ENCODE measurements at places on chromosomes 11 and 22.

- H3K4me1 ChIP-seq: no peaks in the 10 kb centered on the region
- H3K4me3 ChIP-seq: no peak overlapping the region
- DNase-seq: no peak
- H3K36me3 ChIP-seq: no peaks in the 10 kb centered on the region
These were observed 63.6 kb upstream of the EP300 start for GRCh38 chr22:41028841-41029240.

DNA sequence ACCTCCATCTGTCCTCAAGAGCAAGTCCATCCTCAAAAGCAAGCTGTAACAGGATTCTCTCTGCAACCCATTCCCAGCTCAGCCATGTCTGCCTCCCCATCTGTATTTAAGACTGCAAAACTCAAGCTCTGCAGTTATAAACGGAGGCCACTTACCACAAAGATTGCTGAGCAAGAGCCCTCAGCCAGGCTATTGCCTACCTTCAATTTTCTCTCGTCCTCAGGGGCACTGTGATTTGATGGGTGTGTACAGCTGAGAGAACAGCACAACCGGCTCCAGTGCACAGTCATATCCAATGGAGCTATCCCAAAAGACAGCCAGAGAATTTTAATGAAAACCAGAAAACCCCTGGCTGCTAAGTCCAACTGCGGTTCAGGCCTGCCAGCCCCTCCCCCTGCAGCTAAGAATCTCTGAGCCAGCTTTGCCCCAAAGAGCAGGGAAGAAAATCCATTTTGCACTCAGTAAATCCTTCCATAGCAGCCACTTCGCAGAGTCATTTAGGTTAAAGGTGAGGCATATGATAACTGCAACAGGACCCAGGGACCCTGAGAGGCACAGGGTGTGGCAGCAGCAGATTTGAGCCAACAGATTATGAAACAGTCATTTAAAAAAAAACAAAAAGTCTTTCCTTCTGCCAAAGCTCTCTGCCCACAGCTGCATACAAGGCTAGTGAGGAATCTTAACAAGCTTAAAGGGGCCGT is 37.6 kb downstream of the RAB30 start:
- H3K27me3 ChIP-seq: no peaks in the 10 kb centered on the region
- H3K4me3 ChIP-seq: no peak overlapping the region
- no peak for DNase-seq
- peaks cover 36% of the 10 kb centered on the region for H3K4me1 ChIP-seq
- H3K36me3 ChIP-seq: peaks cover 12% of the 10 kb centered on the region

DNA sequence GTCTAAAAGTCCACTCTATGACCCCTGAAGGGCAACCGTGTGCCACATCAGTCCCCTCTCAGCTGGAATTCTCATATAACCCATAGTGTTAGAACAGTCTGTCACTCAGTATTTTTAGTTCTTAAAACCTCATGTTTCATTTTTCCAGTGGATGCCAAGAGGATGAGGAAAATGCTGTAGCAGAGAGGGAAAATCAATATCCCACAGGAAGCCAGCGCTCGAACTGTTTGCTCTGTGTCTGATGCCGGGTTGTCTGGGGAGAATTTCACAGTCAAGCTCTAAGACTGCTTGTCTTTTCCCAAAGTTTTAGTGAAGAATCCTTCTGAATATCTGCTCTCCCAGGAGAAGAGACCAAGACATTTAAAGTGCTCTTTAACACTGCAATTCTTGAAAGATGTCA is 360.9 kb downstream of the OPCML start:
- H3K27me3 ChIP-seq: no peaks in the 10 kb centered on the region
- no peak overlapping the region for H3K27ac ChIP-seq
- H3K4me3 ChIP-seq: no peak overlapping the region
- H3K4me1 ChIP-seq: no peaks in the 10 kb centered on the region
- DNase-seq: no peak

DNA sequence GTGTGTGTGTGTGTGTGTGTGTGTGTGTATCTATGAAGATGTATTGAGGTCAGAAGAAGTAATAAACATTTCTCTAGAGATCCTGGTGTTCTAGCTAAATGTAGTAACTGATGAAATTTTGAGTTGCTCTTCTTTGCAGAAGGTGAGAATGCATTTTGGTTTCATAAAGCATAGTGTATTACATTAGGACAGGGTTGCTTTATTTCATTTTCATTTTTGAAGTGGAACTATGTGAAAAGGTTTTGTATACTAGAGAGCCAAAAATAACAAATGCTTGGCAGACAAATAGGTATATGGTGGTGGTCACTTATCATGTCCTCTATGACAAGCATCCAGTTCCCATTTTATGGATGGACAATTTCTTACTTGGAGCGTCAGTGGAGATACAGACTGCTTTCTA is 99.0 kb downstream of the CASP12 start:
- H3K36me3 ChIP-seq: peaks cover 2% of the 10 kb centered on the region
- DNase-seq: no peak
- H3K4me1 ChIP-seq: peaks cover 36% of the 10 kb centered on the region
- peak overlapping the region; percentile 53 for H3K4me3 ChIP-seq
- H3K27me3 ChIP-seq: no peaks in the 10 kb centered on the region
- peak overlapping the region; percentile 79 for H3K27ac ChIP-seq

- no peak for DNase-seq
- H3K27ac ChIP-seq: no peak overlapping the region
- no peak overlapping the region for H3K4me3 ChIP-seq
- H3K27me3 ChIP-seq: peaks cover 40% of the 10 kb centered on the region
- H3K36me3 ChIP-seq: no peaks in the 10 kb centered on the region
These were observed 5.7 kb upstream of the SULT4A1 start for GRCh38 chr22:43867839-43868635.

GRCh38 chr11:92911478-92911877 is 58.0 kb upstream of the MTNR1B start:
- H3K36me3 ChIP-seq: no peaks in the 10 kb centered on the region
- no peaks in the 10 kb centered on the region for H3K27me3 ChIP-seq
- no peaks in the 10 kb centered on the region for H3K4me1 ChIP-seq

DNA sequence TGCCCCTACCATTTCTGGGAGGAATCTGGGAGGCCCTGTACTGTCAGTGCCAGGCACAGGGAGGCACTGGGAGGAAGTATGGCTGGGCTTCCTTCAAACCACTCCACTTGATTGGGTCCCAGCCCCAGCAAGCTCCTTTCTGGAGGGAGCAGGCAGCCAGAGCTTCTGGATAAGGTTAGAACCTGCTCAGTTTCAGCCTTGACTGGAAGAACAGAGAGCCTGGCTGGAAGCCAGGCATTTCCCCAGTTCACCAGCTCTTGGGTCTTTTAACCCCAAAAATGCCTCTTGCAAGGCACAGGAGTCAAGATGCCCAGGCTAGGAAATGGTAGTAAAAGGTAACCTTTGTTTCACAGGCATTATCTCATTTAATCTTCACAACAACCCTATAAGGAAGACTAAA is 9.0 kb upstream of the KCTD14 start:
- no peaks in the 10 kb centered on the region for H3K4me1 ChIP-seq
- no peak for DNase-seq
- no peak overlapping the region for H3K4me3 ChIP-seq
- no peaks in the 10 kb centered on the region for H3K27me3 ChIP-seq

- no peak overlapping the region for H3K4me3 ChIP-seq
- peaks cover 68% of the 10 kb centered on the region for H3K27me3 ChIP-seq
- no peaks in the 10 kb centered on the region for H3K4me1 ChIP-seq
These were observed 54.9 kb downstream of the MPPED1 start for GRCh38 chr22:43466710-43467109.

DNA sequence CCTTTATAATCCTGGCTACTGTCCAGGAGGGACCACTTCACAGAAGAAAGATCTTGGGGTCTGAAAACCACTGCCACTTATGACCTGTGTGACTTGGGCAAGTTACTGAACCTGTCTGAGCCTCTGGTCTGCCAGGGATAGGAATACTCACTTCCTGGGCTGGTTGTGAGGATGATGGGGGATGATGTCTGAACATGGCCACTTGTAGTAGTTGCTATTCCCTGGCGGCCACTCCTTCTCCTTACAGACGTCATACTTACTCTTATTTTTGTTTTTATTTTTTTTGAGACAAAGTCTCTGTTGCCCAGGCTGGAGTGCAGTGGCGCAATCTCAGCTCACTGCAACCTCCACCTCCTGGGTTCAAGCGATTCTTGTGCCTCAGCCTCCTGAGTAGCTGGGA is 26.1 kb downstream of the CD82 start:
- H3K4me3 ChIP-seq: no peak overlapping the region
- peaks cover 52% of the 10 kb centered on the region for H3K4me1 ChIP-seq
- H3K36me3 ChIP-seq: peaks cover 95% of the 10 kb centered on the region
- no peak for DNase-seq

GRCh38 chr11:18578975-18579598 is 9.4 kb downstream of the UEVLD start:
- no peaks in the 10 kb centered on the region for H3K27me3 ChIP-seq
- no peak for DNase-seq
- peak overlapping the region; percentile 60 for H3K27ac ChIP-seq

DNA sequence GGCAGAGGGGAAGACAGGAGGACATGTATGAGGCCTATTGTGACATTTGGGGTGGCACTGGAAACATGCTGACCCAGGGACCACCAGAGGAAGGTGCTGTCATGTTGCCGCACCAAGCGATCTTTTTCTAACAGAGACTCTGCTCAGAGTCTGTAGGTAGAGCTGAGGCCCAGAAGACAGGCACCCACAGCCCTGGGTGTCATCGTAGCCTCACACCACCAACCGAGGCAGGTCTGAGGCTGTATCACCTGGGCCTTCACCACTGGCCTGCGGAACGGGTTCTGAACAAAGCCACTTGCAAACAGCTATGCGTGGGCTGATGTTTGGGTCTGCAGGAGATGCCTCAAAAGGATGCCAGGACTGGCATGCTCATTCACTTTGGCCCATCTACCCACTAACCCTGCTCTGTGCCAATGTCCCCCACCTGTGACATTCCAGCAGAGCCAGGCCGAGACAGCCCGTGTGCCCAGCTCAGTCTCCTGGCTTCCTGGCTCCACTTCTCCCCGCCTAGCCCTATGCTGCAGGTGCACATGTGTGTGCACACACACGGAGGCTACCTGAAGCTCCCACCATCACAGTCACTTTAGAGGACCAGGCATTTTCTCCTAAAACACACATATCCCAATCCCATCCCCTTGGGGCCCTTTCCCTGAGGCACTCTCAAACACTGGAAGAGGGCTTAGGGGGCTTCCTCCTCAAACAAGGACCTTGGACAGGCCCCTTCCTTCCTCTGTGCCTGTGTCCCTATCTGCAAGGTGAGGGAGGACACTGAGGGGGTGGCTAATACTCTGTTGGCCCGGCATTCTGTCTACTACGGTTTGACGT is 3.6 kb downstream of the TRIM29 start:
- peak; percentile 5 for DNase-seq
- H3K27me3 ChIP-seq: no peaks in the 10 kb centered on the region
- H3K36me3 ChIP-seq: no peaks in the 10 kb centered on the region
- no peak overlapping the region for H3K4me3 ChIP-seq

DNA sequence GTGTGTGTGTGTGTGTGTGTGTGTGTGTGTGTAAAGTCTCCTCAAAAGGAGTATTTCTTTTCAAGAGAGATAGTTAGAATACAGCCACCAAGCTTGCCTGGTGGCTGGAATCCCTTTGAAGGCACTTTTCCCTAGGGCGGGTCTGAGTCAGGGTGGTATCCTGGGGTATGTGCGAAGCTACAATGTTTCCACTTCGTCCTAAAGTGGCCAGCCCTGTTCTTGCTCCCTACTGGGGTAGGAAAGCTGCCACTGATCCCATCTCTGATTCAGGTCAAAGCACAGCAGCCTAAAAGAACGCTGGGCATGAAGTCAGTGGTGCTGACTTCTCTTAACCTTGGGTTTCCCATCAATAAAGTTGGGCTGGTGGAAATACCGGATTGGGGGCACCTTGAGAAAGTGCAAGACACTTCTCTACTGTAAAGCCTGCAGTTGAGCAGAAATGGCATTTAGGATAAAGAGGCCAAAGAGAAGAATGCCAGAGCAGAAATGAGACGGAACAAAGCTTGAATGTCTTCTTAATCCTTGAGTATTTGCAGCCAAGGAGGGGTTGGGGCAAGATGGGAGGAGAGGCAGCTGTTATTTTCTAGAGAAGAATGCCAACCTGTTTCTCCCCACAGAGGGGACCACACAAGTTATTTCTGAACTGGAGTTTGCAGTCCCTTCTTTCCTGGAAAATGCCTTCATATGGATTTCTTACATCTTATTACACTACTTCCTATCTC is 35.3 kb downstream of the ZNRF3 start:
- peaks cover 5% of the 10 kb centered on the region for H3K4me1 ChIP-seq
- no peaks in the 10 kb centered on the region for H3K36me3 ChIP-seq
- peaks cover 73% of the 10 kb centered on the region for H3K27me3 ChIP-seq
- DNase-seq: no peak
- H3K27ac ChIP-seq: no peak overlapping the region

DNA sequence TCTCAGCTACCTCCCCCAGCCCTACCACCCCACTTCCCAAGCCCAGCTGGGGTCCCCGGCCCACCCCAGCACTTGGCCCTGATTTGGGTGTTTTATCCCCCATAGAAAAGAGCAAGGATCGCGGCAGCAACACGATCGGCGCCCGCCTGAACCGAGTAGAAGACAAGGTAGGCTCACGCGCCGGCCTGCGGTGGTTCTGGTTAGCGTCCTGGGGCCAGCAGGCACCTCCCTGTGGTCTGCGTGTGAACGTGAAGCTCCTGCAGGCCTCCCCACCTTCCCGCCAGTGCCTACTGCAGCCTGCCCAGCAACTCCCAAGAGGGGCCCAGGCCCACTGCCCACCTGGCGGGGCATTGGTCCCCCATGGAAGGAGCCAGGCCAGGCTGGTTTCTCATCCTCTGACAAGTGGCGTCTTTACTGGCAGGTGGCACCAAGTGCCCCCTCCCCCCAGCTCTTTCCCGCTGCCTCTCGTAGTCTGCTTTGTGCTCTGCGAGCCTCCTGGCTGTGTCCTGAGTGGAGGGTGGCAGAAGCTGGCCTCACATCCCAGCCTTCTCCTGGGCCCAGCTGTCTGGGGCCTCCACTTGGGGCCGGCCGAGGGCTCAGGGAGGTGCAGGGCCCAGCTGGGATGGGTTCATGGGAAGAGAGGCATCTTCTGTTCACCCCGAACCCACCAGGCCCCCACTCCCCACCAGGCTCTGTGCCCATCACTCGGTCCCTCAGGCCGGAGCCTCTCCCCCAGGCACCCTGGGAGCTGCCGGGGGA is 78.3 kb upstream of the KCNQ1OT1 start:
- no peaks in the 10 kb centered on the region for H3K36me3 ChIP-seq
- no peak overlapping the region for H3K4me3 ChIP-seq
- H3K4me1 ChIP-seq: peaks cover 13% of the 10 kb centered on the region
- H3K27me3 ChIP-seq: no peaks in the 10 kb centered on the region

- H3K27me3 ChIP-seq: no peaks in the 10 kb centered on the region
- H3K4me3 ChIP-seq: no peak overlapping the region
- no peak overlapping the region for H3K27ac ChIP-seq
- no peaks in the 10 kb centered on the region for H3K36me3 ChIP-seq
These were observed 12.3 kb downstream of the OR4C5 start for GRCh38 chr11:48354013-48354412.

- peaks cover 39% of the 10 kb centered on the region for H3K27me3 ChIP-seq
- H3K27ac ChIP-seq: no peak overlapping the region
- no peak overlapping the region for H3K4me3 ChIP-seq
- peaks cover 3% of the 10 kb centered on the region for H3K4me1 ChIP-seq
- H3K36me3 ChIP-seq: no peaks in the 10 kb centered on the region
These were observed 19.2 kb downstream of the NECTIN1 start for GRCh38 chr11:119709638-119710346.

GRCh38 chr11:64868904-64869570 is 9.4 kb downstream of the EHD1 start:
- no peaks in the 10 kb centered on the region for H3K27me3 ChIP-seq
- peaks cover 84% of the 10 kb centered on the region for H3K36me3 ChIP-seq
- DNase-seq: peak; percentile 64
